ENCODE measurements at places on chromosomes 12 and 14.

- DNase-seq, result no peak
Measured at GRCh38 chr14:85313560-85314207, 216.3 kb upstream of the FLRT2 start.

- DNase-seq, result no peak
Measured at GRCh38 chr14:75198291-75198933, 22.0 kb upstream of the TMED10 start.

- DNase-seq, result no peak
Measured at GRCh38 chr14:92577321-92577742, 63.8 kb downstream of the RIN3 start.

DNA sequence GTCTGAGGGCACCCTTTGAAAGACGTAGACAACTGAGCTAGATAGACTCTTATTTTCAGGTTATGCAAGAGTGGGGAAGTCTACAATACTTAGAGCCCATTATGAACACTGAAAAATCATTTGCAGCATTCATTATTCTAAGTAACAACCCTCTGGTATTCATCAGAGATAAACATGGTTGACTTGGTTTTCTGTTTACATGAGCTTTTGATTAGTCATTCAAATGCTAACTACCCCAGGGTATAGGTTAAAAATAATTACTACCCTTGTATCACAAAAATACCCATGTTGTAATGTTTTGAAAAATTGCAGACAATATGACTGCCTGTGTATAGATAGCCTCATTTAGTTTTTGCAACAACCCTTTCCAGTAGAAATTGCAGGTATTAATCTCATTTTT is 78.5 kb downstream of the PPFIBP1 start:
- no peak for DNase-seq

- DNase-seq, result no peak
Measured at GRCh38 chr12:91361864-91362263, 179.2 kb upstream of the DCN start.

DNA sequence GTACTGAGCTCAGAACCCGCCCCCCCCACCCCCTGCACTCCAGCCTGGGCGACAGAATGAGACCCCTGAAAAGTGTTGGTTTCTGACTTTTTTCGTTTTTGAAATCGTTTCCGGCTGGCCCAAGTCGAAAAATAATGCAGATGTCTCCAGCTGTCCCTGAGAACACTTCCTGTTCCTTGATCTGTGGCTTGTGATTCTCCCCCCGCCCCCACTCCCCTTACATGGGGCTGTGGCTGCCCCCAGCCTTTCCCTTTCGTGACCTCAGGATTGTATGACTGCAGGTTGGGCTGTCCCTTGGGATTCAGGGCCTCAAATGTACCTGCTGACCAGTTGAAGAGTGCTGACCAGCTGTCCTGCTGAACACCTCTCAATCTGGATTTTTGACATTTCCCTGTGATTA is 34.1 kb downstream of the NOC4L start:
- DNase-seq, result no peak

- DNase-seq, result no peak
Measured at GRCh38 chr12:68428211-68428610, 96.0 kb upstream of the MDM1 start.

DNA sequence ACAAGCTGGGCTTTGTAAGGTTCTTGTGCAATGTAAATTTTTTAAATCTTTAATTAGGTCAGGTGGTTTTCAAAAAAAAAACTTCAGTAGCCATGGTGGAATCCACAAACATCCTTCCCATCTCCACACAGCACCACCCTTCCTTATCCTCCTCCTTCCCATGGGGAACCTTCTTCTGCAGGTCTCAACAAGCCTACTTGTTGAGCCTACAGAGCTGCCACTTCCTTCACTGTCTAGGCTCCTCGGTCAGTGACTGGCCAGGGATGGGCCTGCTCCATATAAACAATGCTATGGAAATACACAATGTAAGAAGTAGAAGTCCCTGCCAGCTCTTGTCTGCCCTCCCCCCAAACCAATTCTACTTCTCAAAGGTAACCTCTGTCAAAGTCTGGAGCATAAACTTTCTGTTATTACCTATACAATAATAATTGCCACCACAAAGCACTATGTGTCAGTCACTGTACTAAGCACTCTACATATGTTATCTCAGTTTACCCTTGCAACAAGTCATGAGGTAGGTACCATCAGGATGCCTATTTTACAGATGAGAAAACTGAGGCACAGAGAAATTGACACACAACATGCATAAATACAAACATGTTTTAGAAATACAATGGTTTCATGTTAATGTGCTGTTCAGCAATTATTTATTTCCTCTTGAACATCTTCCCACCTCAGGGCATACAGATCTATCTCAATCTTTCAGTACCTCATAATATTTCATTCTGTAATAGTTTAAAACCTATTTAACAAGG is 17.4 kb downstream of the LIMA1 start:
- DNase-seq, result no peak

- no peak for DNase-seq
Measured at GRCh38 chr14:100215330-100215885, 23.5 kb upstream of the YY1 start.

DNA sequence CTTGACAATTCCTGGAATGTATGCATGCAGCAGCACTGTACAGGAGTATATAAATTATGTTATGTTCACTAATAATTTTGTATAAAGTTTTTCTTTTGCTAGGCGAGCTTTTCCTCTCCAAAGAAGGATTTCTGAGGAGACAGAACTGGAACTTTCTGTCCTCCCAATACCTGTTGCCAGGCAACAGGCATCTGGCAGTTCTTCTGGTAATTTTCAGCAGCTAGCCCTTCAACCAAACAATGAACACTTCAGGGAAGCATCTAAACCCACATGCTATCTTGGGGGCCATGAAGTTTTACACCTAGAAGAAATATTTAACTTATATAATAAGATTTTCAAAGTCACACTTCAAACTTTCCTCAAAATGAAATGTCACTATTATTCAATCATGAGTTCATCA is 162.9 kb upstream of the SYT10 start:
- no peak for DNase-seq

- DNase-seq, result no peak
Measured at GRCh38 chr14:103160321-103161053, 37.2 kb downstream of the TNFAIP2 start.

DNA sequence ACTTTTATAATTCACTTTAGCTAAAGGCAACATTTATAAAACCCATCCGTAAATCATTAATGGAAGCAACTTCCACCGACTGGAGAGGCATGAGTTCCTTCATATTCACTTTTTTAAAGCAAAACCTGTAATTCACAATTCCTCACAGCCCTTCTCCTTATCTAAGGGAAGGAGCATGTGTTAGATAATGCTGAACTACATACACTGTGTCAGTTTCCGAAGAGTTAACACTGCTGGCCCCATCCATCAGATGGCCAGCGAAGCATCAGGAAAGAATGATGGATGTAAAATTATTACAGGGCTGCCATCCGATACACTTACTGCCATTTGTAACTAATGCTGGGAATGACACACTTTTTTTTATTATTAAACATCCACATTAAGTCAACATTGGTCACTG is 392.8 kb downstream of the SOX5 start:
- no peak for DNase-seq

DNA sequence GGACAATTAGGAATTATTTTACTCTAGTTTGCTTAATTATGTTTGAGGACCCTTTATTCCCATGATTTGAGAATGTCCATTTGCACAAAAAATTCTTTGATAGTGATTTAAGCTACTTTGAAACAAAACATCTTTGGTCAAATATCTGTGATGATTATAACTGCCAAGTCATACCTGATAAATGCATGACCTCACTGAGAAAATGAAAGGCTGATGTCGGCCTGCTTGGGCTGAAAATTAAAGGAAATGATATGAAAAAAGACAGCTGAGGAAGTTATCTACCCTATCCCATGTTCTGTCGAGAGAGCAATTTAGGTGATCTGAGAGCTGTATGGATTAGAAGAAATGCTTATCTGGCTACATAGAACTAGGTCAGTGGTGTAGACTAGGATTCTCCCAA is 43.6 kb downstream of the ATL1 start:
- no peak for DNase-seq

- no peak for DNase-seq
Measured at GRCh38 chr12:62910549-62911169, 24.3 kb downstream of the PPM1H start.

- no peak for DNase-seq
Measured at GRCh38 chr14:81137316-81137715, 83.4 kb downstream of the GTF2A1 start.

- no peak for DNase-seq
Measured at GRCh38 chr12:107435520-107435919, 250.1 kb upstream of the PWP1 start.

DNA sequence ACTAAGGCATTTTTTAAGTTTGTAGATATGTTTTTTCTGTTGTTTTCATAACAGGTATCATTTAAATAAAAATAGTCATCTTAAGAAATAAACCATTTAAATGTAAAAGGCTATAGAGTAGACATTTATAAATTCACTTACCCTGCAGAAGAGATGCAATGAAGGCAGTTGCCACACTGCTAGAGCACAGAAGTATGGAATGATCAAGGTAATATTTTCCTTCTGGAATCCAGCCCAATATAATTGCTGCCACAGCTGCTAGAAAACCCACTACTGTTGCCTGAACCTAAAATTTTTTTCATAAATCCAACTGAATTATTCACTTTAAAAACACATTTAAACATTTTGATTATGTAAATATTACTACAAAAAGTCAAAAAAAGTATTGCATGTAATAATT is 69.2 kb downstream of the SLC41A2 start:
- DNase-seq, result no peak

- no peak for DNase-seq
Measured at GRCh38 chr12:77949943-77950342, 119.2 kb downstream of the NAV3 start.

DNA sequence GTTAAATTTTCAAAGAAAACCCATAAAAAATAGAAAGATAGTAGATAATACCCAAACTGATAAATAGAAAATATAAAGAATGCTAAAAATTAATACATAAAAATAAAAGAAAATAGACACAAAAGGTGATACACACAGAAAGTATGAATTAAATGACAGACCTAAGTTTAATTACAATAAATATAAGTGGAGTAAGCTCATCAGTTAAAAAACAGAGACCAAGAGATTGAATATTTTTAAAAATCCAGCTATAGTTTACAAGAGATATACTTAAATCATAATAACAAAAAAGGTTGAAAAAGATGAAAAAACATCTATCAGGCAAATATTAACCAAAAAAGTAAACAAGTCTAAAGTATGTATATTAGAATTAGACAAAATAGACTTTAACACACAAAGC is 268.2 kb downstream of the SOX5 start:
- DNase-seq, result no peak

DNA sequence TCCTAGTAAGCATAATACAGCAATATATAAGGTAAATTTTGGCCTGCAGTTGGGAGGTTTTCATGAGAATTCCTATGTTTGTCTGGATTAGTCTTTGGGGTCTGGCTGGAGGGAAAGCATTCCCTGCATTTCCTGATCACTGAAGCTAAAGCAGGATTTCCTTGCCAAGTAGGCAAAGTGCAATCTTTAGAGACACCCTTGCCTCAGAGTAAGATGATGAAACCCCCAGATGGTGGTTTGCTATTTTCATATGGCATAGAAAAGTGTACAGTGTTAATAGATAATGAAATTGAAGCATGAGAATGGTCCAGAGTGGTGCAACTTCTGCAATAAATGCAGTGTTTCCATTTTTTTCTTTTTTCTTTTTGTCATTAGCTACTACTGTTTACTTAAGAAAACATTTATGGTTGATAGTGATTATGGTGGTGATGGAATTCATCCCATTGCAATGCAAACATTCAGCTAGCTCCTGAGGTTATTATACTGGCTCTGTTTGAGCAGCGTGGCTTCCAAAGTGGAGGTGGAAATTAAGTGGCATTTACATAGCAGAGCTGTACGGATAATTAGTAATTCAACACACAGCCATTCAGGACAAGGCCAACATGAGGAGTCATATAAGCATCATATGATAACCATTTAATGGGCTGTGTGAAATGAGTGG is 276.3 kb downstream of the DUSP6 start:
- DNase-seq, result no peak

DNA sequence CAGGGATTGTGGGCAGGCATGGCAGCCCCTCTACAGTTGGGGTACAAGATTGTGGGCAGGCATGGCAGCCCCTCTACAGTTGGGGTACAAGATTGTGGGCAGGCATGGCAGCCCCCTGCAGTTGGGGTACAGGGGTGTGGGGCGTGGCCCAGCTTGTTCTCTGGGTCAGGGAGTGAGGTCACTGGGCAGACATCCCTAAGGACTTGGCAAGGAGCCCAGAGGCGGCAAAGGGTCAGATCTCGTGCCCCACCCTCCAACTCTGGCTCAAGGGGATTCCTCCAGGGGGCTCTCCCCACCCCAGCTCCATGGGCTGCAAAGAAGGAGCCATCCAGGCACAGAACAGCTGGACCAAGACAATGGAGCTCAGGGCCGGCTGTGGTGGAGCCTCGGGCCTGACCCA is 25.8 kb upstream of the NUDT14 start:
- no peak for DNase-seq

- no peak for DNase-seq
Measured at GRCh38 chr12:26092346-26093105, 32.3 kb downstream of the BHLHE41 start.

DNA sequence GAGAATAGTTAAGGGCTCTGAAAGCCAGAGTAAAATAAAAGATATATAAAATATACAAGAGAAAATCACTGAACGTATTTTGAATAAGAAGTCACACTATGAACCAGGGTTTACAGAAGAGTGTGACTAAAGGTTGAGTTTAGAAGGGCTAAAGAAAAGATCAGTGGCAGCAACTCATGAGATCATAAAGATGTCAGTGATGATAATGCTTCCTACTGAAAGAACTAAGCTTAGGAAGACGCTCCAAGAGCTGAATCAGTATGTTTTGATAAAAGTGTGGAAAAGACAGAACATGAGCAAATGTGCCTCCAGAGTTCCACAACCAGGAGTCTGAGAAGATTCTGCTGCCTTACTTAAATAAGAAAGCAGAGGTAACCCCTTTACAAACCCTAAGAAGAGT is 74.6 kb downstream of the KITLG start:
- no peak for DNase-seq

DNA sequence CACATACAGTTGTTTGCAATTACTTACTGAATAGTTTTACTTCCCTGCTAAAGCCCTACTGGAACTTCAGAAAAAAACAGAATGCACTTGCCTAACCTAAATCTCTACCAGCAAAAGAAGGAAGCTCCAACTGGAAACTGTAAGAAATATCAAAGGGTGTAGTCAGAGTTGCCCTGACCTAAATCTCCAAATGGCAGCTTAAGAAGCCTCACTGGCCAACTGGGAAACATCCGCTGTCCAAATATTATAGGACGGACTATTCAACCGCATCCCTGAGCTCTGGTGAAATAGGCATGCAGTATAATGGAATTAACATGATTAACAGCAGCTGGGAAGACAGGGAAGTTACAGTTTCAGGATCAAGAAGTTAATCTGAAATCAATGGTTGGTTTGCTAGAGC is 24.3 kb downstream of the ANAPC7 start:
- no peak for DNase-seq
